Amygdala (tissue), 56 donors: ENCODE measurements at places on chromosomes 5 and 9.

GRCh38 chr9:6449645-6450044 lies 36.6 kb downstream of the UHRF2 start:
- DNase-seq, result no peak

DNA sequence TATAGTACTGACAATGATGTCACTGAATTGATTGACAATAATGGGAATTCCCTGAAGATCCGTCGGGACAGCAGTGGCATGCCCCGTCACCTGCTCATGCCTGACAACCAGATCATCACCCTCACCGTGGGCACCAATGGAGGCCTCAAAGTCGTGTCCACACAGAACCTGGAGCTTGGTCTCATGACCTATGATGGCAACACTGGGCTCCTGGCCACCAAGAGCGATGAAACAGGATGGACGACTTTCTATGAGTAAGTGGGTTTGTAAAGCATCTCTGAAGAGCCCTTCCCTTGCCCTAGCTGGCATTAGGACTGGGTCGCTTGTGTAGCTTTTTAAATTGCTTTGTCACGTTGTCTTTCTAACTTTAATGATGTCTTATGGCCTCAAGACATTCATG lies 72.7 kb upstream of the WWC1 start:
- no peak for DNase-seq

- DNase-seq, result no peak
These were observed 294.1 kb upstream of the SMC2 start for GRCh38 chr9:103799959-103800358.

- DNase-seq, result no peak
These were observed 58.1 kb upstream of the MAST4 start for GRCh38 chr5:66538126-66538525.

GRCh38 chr5:157137691-157138090 lies 5.0 kb downstream of the MED7 start:
- DNase-seq, result no peak

DNA sequence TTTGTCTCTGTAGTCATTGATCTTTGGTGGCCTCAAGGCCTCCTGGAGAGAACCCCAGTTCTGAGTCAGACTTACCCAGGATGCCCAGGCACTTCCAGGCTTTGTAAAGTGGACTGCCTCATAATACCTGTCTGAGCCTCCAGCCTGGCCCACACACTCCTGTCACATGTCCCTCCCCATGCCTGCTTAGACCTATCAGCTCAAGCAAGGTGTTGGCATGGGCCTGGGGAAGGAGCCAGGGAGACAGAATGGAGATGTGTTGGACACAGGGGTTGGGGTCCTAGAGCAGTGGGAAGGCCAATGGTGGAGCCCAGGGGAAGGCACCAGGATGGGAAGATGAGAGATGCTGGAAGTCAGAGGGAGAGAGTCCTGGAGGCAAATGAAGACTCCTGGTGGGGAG lies 136.2 kb downstream of the CFAP90 start:
- no peak for DNase-seq

GRCh38 chr9:72911247-72911775 lies 41.5 kb downstream of the ALDH1A1 start:
- DNase-seq, result no peak

DNA sequence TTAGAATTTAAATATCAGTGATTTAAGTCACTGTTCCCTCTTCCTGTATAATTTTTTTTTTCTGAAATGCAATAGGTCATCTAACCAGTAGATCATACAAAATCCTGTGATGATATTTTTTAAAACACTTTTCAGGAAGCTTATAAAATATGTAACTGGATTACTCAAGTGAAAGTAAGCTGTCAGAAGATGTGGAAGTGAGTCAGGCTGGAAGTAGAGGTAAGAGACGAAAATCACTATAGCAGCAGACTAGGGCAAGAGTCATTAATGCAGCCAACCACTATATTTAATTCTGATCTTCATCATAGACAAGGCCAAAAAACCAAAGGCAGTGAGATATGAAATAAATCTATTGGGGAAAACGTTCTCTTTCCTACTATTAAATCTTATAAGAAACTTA lies 65.7 kb upstream of the C6 start:
- no peak for DNase-seq

- DNase-seq, result no peak
These were observed 6.8 kb downstream of the FGF18 start for GRCh38 chr5:171426266-171426665.

- no peak for DNase-seq
These were observed 137.6 kb downstream of the UGCG start for GRCh38 chr9:112034216-112034611.

GRCh38 chr5:23996525-23996924 lies 489.1 kb downstream of the PRDM9 start:
- no peak for DNase-seq

DNA sequence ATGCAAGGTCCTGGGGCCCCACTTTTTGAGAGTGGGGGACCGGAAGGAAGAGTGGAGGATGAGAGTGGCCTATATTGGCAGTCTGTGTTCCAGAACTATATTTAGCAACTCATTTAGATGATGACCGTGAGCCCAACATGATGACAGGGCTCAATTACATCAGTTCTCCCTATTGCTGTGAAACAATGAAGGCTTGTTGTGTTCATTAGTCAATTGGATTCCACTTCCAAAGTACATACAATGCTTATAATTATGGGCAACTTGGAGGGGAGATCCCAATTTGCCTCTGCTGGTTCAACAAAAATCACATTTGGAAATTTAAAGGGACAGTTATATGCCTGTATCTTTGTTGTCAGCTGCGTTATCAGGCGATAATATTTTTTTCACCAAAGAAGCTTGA lies 91.1 kb downstream of the TARS1 start:
- no peak for DNase-seq

GRCh38 chr5:170449232-170449631 lies 54.6 kb upstream of the KCNIP1 start:
- DNase-seq, result no peak

DNA sequence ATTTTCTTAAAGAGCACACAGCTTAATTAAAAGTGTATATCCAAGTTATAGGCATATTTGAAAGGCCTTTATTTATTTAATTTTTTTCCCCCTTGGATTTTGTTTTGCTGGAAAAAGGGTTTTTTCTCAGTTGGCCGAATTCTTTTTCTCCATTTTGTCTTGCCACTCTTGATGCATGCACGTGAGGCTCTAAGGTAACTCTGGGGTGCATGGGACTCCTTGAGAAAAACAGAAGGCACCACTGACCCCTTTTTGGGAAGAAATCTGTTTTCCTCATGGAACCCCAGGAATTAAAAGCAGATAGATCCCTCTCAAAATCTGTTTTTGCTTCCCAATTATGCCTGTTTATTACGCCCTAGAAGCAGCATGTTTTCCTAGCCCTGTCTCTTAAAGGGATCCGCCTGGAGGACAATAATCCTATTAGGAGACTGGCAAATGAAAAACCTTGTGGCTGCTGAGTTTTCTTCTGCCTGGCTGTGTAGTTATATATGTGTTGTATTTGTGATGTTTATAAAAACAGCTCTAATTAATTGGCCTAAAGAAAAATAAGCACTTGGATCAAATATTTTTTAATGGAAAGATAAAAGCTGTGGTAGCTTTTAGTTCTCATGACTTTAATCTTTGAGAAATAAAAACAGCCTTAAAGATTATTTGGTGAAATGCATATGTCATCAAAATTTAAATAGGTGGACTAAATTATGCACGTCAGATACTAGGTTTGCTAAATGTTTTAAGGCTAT lies 435.1 kb upstream of the CDH9 start:
- DNase-seq, result no peak

DNA sequence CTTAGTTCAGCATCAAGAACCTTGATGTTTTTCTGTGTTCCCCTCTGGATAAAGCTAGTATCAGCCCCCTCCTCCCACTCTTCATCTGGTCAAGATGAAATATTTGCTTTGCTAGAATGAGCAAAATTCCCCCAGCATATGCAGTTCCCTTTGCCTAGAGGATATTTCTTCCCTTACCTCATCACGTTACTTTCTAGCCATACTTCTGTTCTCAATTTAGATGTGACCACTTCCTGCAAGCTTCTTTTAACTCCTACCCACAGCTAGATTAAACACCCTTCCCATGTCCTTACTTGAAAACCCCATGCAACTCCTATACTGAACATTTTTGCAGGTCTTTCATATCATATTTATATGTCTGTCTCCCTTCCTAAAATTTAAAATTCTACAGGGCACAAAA lies 178.9 kb upstream of the TUSC1 start:
- DNase-seq, result no peak

DNA sequence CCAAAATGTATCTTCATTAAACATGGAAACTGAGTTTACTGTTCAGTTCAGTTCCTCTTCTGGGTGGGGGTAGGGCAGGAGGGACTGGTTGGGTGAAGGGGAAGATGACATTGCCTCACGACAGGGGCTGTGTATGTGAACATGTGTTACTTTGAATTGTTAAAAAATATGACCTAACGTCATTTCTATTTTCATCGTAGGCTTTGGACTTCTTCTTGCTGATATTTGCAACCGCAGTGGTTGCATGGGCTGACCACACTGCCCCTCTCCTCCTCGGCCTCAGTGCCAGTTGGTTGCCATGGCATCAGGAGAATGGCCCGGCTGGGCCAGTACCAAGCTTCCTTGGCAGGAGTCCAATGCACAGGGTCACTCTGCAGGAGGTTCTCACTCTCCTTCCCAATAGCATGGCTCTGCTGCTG lies 41.5 kb downstream of the HACD4 start:
- DNase-seq, result peak; percentile 24

DNA sequence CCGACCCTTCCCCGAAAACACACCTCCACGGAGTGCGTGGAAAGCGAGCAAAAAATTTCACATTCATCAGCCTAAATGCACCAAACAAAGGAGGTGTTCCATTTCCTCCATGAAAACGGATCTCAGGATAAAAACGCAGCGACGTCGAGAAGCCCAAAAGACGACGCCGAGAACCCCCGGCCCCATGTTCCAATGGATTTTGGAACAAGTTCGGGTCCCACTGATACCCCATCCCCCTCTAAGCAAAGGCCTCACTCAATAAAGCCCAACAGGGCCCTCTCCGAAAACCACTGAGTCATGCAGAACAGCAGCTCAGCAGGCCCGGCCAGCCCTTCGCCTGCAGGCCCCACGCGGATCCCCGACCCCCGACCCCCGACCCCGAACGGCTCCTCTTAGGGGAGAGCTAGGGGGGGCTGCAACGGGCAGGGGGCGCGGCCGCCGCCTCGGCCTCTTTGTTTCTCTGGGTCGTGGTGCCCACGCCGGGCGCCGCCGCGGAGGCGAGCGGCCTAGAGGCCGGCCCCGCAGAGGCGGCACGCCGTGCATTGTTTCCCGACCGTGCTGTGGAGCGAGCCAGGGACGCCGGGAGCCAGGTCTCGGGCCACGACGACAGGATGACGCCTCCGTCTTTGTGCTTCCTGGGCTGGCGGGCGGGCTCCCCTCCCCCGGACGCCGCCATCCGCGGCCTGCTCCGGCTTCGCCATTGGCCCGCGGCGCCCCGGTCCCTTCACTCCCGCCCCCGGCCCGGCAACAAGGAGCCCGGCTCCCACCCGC lies 915 bp downstream of the ZFAND5 start:
- DNase-seq, result peak; percentile 14

DNA sequence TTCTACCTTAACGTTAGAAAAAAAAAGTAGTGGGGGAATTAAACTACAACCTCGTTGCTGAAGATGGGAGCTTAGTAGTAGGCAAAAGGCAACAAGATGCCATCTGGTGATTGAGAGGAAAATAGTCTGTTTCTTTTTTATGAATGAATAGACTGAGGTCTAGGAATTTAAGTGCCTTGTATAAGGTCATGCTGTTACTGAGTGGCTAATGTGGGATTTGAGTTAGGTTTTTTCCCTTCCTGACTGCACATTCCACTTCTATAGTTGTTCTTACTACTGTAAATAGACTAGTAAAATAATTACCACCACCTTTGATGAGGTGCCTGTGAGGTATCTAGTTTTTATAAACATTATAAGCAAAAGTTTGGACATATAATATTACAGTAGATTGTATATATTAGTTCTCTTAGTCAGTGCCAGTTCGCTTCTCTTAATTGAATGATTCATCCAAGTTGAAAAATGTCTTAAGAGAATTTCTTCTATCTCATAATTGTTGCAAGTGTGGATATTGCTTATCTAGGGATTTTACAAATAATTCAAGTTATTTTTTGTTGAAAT lies 19.1 kb downstream of the FSD1L start:
- DNase-seq, result no peak

GRCh38 chr9:131227959-131228460 lies 48.3 kb downstream of the FAM78A start:
- no peak for DNase-seq

DNA sequence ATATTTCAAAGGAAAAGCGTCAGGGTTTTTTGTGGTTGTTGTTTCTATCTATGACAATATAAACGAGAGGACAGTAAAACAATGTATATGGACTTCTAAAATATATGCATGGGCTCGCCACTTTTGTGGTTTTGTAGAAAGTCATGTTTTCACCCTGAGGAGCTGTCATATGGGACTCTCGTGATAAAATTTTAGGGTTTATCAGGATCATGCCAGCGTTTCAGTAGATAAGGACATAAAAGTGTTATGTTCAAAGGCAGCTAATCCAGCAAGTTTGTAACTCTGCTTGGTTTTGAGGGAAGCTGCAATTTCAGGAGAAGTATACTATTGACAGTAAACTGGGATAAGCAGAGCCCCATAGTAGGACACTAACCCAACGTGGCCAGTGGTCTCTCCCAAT lies 120.3 kb downstream of the CDC42SE2 start:
- DNase-seq, result no peak

DNA sequence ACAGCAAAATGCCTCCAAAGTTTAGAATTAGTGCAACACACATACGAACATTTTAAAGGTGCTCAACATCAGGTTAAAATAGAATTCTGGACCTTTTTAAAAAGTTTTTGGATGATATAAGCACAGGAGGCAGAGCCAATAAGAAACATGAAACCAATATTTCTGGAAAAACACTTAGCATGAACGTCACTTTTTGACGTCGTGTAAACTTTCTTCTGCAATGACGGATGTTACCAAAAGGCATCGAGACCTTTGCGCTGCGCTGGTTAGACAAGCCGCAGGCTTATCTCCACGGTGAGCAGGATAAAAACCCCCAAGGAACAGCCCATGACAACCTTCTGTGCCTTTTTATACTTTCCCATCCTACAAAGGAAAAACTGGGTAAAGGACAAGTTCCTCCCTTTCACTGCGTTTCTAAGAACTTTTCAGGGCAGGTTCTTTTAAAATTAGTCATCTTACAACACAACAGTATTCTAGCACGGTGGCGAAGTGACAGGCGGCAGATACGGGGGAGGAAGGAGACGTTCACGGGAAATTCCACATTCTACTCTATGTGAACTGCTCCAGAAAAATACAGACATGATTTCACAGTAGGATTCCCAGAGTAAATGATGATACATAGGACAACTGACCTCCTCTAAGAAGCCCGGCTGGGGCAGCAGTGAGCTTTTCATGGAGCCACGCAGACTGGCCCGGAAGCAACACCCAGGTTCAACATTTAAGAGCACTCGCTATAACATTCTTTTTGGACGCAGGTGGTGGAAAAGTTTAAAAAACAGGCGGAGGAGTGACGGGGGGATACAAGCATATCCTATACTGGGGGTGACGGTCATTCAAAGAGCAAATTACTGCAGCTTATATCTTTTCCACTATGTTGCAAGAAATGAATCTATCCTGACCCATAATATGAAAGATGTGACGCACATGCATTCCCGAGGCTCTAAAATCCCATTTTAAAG lies 52.4 kb downstream of the USP20 start:
- DNase-seq, result no peak
